ENCODE measurements at places on chromosomes 3 and 15.

DNA sequence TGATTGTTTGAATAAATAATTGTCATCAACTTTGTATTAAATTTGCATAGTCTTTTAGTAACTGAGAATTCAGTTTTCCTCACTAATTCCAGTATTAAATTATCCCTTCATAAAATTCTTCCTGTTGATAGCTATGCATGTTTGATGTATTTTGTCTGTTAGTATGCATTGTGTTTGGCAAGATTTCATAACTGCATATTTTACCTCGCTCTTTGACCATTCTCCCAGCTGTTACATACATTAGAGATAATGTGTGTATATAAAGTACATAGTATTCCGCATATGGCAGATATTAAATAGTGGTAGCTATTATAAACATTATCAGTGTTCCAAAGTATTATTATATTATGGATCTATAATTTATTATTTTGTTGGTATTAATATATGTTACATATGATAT, 10.6 kb upstream of the NFKBIZ start:
- DNase-seq = no peak

- DNase-seq = no peak
Observed at GRCh38 chr15:79089331-79089889, 1.2 kb downstream of the RASGRF1 start.

GRCh38 chr3:58989163-58989562, 60.7 kb downstream of the CFAP20DC start:
- no peak for DNase-seq

DNA sequence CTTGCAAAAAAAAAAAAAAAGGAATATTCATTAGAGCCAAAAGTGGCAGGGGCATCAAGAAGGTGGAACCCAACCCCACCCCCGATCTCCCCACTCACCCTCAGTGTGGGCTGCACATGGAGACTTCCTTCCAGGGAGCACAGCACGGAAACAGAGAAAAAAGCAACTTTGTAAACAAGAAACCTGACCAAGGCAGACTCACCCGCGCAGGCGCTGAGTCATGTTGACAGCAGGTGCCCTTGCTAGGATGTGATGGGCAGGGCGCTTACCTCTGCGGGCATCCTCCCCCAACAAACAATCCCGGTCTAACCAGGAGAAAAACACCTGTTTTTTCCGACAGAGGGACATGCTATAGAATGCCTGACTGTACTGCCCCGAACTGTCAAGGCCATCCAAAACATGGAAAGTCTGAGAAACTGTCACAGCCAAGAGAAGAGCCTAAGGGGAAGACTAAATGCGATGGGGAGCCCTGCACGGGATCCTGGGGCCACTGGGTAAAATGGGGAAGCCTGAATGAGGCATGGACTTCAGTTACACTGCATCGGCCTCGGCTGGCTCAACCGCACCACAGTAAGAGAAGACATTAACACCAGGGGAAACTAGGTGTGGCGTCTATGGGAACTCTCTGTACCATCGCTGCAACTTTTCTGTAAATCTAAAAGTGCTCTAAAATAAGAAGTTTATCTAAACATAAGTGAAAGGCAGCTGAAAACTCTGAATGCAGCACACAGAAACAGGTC, 66.7 kb upstream of the GATA2 start:
- DNase-seq = no peak

DNA sequence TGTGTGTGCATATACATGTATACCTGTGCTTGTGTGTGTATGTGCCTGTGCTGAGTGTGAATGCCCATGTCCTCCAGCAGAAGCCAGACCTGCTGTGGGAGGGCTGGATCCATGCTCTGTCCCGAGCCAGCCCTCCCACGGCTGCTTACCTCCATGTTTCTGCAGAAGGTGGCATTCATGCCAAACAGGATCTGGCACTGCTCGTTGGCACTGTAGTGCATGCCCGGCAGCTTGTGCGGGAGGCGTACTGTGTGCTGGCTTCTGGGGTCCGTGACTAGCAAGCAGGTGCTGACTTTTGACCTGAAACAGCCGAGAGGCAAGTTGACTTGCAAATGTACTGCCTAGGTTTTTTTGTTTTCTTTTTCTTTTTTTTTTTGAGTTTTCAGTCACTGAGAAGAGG, 189.3 kb downstream of the ADAMTS17 start:
- no peak for DNase-seq

GRCh38 chr3:31929826-31930502, 51.1 kb downstream of the OSBPL10 start:
- DNase-seq = no peak

DNA sequence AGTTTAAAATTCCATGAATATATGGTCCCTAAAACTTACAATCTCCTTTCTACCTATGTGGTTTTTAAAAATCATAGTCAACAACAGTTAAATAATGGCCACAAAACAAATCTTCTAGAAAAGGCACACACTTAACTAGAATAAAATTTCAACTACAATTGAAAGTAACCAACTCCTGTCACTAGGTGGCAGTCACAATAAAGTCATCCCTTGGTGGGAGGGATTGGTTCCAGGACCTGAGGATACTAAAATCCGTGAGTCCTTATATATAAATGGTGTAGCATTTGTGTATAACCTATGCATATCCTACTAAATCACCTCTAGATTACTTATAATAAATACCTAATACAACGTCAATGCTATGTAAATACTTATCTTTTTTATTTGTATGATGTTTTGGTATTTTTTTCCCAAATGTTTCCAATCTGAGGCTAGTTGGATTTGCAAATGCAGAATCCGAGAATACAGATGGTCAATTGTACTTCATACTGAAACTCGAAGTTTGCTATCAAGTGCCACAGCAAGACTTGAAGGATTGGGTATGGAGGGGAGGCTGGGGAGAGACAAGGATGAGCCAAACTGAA, 172.6 kb downstream of the FMN1 start:
- DNase-seq = no peak

DNA sequence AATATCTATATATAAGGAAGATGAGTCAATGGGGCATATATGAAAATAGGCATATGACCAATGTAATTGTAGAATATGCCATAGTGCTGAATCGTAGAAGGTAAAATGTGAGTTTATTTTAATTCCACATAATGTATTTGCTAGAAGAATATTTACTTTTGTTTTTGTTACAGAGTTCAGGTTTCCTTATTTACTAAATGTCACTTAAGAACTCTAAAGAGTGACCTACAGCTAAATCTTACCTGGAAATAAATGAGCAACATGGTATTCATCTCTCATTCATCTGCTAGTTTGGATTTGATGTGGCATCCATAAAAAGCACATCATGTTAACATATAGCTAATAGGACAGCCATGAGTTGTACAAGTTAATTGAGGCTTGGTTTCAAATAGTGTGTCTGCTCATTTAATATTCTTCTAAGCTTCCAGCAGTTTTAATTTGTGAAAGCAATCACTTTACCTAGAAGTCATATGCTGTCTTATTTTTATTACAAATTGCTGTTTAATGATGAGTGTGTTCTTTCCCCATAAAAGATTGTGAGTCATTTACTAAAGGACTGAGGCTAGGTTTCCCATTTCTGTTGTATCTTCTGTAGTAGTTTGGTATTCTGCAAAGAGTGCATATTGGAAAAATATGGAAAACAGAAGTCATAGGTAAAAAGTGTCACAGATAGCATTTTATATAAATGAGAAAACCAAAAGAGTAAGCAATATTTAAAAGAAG, 222.1 kb upstream of the POU1F1 start:
- no peak for DNase-seq

- DNase-seq = no peak
Observed at GRCh38 chr3:63478990-63479660, 173.3 kb upstream of the SNTN start.

DNA sequence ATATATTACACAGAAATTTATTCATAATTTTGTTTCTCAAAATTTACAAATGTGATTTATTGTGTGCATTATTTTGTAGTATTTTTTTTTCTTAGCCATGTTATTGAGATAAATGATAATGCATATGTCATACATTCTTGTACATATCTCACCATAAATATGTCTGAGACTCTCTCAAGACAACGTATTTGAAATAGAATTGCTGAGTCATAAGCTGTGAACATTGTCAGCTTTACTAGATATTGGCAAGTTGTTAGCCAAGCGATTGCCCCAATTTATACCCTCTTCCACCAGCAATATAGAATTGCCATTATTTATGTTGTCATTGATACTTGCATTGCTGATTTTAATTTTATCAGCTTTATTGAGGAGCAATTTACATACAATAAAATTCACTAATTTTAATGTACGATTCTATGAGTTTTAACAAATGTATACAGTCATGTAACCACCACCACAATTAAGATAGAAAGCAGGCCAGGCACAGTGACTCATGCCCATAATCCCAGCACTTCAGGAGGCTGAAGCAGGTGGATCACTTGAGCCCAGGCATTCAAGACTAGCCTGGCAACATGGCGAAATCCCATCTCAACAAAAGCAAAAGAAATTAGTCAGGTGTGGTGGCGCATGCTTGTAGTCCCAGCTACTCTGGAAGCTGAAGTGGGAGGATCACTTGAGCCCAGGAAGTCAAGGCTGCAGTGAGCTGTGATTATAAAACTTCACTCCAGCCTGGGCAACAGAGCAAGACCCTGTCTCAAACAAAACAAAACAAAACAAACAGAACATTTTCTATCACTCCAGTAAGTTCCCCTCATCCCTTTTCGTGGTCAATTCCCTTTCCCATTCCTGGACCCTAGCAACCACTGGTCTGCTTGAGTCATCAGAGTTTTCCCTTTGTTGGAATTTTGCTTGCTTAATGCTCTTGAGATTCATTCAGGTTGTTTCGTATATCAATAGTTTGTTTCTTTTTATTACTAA, 373.1 kb downstream of the MFSD1 start:
- DNase-seq = no peak

All from cortex of kidney (tissue), 1 donor.